ENCODE measurements at places on chromosomes 5 and 9.

DNA sequence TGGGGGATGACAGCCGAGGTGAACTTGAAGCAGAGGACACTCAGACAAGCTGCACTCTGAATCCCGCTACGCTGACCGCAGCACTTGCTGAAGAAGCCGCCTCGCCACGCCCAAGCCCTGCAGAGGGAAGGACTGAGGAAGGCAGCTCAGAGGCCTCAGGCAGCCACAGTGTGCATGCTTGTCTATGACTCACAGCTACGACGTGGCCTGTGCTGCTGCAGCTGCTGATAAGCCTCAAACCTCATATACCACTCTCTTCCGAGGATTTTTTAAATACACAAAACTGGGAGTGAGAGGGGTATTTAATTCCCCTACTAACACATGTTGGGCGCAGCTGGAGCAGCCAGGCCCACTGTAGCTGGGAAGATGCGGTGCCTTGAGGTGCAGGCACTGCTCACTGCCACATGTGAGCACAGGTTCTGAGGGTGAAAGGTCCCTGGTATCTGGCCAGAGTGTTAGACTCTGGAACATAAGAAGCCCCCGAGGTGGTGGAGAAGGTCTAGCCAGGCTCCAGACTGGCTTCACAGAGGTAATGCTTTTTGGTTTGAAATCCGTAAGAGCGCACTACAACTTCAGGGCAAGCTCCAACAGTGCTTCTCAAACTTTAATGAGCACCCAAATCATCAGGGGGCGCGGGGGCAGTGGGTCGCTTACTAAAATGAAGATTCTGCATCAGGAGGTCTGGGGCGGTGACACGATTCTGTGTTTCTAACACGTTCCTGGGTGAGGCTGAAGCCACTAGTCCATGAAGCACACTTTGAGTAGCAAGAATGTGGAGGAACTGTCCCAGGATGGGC is 196.8 kb downstream of the AUH start:
- no peak for DNase-seq

DNA sequence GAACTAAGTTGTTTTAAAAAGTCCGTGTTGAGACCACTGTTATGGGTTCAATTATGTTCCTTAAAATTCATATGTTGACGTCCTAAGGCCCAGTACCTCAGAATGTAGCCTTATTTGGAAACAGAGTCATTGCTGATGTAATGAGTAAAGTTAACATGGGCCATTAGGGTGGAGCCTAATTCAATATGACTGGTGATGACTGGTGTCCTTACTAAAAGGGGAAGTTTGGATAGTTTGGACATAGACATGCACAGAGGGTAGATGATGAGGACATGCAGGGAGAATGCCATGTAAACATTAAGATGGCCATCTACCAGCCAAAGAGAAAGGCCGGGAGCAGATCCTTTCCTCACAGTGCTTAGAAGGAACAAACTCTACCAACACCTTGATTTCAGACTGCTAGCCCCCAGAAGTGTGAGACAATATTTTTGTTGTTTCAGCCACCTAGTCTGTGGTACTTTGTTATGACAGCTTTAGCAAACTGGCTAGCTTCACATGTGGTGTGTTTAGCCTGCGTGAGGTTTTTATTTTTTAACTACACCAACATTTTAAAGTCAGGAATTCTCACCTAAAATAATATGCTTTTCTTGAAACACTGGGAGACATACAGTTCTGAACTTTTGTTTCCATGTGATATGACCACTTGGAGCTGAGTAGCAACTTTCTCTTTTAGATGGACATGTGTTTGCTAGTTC is 135.3 kb downstream of the YIPF5 start:
- DNase-seq = no peak

- DNase-seq = no peak
Observed at GRCh38 chr9:1128046-1128445, 77.9 kb downstream of the DMRT2 start.

DNA sequence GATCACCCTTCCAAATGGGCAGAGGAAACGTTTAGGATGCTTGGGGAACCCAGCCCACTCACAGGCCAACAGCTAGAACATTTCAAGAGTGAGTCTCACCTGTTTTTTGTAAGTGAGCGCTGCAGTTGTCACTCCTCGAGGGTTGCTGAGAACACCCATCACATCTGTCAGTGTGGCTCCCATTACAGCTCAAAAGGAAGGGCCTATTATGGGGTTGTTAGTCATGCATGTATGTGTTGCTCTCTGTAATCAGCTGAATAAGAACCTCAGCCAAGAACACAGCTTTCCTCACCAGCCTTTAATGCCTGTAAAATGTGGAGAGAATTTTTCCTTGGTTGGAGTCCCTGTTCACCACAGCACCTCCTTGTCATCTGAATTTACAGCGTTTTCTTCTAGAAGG is 196.3 kb upstream of the KLF4 start:
- no peak for DNase-seq

DNA sequence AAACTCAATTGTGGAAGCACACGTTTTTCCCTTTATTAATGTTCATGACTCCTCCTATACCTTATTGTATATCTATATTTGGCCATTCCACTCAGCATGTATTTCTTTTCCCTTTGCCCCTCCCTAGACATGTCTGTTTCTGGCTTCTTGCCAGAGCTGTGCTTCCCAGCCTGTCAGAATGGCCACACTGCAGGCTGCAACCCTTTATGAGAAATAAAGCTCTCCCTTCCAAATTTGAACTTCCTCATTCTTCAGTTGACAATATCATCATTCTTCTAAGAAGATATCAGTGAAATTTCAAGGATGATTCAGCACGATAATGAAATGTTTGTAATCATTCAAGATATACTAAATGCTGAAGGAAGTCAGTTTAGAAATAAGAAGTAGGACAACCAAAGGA is 107.6 kb upstream of the PRSS3 start:
- no peak for DNase-seq

GRCh38 chr5:127864511-127864910 is 161.3 kb downstream of the CCDC192 start:
- no peak for DNase-seq

DNA sequence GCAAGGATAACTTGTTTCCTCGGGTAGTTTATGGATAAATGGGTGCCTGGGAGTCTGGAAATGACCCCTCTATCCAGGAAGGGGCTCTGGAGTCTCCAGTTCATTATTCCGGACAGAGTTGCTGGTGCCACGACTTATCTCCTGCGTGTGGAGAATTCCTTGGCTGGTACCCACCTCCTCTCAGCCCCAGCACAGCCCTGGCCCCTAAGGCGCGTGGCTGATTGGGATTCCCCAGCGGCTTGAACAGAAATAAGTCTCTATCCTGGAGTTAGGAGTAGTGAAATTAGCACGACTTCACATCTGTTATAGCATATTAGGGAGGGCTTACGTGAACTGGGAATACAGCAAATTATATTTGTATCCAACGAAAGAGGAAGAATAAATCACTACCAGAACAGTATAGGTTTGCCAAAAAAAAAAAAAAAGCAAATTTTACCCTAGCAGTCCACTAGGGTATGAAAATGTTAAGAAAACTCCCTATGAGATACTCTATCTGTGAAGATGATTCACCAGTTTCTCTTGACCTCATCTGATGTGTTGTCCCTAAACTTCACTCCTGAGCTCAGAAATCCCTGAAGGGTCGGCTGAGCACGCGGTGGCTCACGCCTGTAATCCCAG is 172.5 kb upstream of the OTULINL start:
- DNase-seq = no peak

DNA sequence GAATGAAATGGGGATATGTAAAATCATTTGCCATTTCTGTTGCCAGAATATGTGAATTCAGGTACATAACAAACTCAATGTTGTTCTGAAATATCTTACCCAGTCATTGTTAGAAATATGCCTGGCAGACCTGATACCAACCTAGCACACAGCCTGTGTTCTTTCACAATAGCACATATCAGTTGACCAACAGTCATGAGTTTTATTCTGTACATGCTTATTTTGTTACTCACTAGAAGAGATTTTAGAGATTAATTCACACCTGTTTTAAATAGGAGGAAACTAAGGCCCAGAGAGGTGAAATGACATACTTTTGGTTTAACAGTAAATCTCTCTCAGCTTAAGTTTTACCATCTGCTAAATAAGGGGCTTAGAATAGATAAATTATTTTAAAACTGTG is 8.4 kb upstream of the PPP1R2B start:
- DNase-seq = no peak

DNA sequence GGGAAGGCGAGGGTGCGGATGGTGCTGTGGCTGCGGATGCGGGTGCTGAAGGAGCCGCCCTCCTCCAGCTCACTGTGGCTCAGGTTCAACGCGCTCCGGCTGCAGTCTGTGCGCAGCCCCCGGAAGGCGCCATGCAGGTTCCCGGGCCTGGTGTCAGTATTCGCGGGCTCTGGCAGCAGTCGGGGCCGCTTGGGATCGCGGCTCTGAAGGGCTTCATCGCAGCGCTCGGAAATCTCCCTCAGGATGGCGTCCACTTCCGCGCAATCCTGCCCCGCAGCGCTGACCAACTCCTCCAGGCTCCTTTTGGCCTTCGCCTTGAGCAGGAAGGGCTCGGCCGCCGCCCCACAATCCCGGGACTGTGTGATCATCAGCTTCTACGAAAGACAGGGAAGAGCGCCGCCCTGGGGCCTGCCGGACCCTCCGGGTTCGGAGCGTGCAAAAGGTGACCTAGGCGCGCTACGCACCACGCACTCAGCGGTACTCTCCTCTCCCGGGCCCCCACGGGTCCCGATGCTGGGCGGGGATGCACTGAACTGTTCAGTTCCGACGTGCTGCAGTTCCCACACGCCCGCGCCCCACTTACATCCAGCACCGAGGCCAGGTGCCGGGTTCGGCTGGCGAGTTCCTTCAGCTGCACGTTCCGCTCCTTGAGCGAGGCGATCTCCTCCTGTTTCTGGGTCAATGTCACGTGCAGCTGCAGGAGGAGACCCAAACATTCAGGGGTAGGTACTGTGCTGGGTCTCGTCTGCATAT is 6.5 kb downstream of the MCIDAS start:
- no peak for DNase-seq

GRCh38 chr5:60594715-60595477 is 105.1 kb downstream of the DEPDC1B start:
- DNase-seq = no peak

GRCh38 chr9:2307480-2307879 is 292.3 kb downstream of the SMARCA2 start:
- DNase-seq = no peak

- DNase-seq = no peak
Observed at GRCh38 chr5:120552638-120553037, 88.5 kb downstream of the PRR16 start.

DNA sequence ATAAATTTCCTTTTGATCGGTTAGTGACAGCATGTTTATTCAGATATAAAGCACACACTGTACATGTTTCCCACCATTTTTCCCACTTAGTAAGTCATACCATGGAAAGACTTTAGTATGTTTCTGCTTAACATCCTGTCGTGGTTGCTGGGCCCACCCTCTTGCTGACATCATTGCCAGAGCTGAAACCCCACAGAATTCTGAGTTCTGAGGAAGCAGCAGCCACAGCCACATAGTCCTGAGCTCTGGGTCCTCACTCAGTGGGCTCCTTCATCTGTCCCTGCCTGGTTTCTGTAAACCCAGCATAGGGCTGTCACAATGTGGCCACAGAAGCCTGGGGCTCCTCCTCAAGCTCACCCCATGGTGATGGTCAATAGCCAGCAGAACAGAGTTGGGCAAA is 441.5 kb downstream of the ENC1 start:
- no peak for DNase-seq

DNA sequence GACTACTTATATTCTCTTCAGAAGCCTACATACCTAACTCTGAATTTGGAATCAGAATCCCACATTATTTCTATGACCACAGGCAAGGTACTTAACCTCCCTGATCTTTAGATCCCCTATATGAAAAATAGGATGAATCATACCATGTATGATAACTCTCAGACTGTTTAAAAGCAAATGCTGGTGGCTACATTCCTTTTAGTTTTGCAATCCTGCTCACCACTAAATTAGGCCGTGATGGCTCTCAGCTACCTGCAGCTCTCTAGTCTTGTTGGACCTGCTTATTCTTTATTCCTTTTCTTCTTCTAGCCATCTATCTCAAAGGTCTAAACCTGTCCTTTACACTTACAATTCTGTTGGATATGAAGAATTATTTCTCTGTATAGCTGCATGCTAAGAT is 303.4 kb upstream of the ATP10B start:
- DNase-seq = no peak

GRCh38 chr5:168350315-168350714 is 58.9 kb downstream of the WWC1 start:
- no peak for DNase-seq

GRCh38 chr5:68478301-68479095 is 262.9 kb downstream of the PIK3R1 start:
- DNase-seq = no peak

- no peak for DNase-seq
Observed at GRCh38 chr5:66596636-66597182, 516 bp downstream of the MAST4 start.

- no peak for DNase-seq
Observed at GRCh38 chr9:127370147-127370579, 26.8 kb upstream of the SLC2A8 start.

DNA sequence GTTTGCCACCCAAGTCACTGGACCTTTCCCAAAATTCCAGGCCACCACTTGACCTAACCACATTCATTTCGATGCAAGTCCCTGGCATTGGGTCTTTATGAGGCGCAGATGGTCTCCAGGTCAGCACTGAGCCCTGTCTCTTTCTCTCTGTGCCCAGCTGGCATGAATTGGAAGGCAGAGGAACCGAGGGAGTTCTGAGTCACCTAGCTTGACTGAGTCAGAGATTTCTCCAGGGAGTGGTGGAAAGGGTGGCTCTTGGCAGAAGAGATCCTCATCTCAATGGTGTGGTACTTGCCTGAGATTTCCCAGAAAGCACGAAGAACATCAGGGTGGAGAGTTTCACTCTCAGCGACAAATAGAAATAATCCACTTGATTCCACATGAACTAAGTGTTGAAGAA is 43.8 kb downstream of the WDR36 start:
- DNase-seq = no peak

DNA sequence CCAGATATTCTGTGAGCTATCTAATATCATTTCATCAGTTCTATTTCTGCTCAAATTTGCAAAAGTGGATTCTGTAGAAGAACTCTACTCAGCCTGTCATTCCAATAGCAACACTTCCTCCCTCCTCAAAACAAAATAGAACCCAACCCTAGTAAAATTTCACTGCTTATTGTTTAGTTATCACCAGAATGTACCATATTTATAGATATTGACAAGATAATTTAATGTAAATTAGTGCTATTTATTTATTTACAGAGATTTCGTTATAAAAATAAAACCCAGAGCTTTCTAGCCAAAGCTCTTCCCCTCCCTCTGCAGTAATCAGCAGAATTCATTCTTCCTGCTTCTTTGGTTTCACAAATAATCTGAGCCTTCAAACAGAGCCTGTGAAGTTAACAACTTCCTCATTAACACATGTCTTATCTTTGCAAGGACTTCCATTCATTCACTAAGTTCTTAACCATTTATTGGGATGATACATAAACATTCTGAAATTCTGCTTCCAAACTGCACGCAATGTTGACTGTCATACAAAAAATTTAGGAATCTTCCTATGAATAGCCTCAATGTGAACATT is 73.7 kb upstream of the PJA2 start:
- no peak for DNase-seq

GRCh38 chr5:127647361-127647958 is 1.4 kb upstream of the CTXN3 start:
- no peak for DNase-seq
